Activated T-helper 1 cell treated with anti-CD3 and anti-CD28 coated beads, Interleukin-12 subunit alpha, Interleukin-12 subunit beta, Interleukin-2, Interleukin-4 antibody, amounts not matched to agents 30 ng/mL and 10 ng/mL and 1 ng/mL, durations not matched to agents 14 hours and 24 hours and 36 hours (primary cell): ENCODE measurements at places on chromosomes 2 and 18.

DNA sequence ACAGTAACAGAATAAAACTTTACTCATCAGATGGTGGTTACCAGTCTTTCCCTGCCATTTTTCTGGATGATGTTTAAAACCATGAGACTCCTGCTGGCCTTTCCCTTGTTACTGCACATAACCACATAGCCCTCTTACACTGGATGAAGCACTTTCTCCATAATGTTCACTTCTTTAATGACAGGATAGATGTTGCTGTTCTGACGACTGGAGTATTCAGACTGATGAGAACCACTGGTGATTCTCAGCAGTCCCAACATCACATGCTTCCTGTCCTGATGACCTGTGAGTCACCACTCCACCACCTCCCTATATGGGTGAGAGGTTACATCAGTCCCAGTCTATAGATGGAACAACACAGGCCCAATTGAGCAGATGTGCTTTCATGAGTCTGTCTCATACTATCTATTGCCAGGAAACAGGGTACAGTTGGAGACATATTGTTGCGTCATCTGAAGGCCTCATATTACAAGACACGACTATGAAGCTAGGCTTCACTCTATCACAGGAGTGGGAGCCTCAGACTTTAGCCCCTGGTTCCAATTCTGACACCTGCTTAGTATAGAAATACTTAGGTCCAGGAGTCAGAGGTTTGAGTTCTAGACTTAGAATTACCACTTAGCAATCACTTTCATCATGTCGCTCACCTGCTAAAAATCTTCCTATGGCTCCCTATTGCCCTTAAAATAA lies 145.7 kb upstream of the KLF7 start:
- DNase-seq = no peak

DNA sequence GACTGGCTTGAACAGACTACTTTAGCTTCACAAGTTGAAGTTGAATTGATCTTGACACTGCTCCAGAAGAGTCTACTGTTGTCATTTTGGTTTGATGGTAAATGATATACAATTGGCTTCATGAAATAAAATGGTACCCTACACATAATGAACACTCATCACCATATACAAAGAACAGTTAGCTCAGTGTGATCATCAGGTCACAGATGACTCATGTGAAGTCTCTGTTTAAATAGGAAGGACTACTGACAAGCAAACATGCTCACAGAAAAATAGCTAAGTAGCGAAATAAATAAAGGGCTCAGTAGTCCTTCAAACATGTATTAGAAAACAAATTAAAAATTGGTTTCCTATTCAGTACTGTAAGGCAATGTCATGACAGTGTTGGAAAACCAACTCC lies 96.2 kb downstream of the MEIS1 start:
- DNase-seq = no peak

DNA sequence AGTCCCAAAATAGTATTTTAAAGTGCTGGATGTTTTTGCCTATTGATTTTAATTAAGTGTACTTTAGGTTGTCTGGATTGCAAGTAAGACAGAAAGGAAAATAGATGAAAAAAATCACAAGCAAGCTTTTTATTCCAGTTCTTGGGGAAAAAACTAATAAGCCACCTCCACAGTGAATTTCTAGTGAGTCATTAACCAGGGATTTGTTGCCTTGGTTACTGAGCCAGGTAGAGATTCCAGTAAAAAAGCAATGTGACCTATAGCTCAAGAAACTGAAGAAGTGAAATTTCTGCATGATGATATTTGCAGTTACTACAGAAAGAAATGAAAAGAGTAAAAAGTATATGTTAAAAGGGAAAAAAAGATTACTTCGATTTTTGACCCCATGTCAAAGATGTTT lies 160.6 kb downstream of the METTL4 start:
- DNase-seq = no peak

DNA sequence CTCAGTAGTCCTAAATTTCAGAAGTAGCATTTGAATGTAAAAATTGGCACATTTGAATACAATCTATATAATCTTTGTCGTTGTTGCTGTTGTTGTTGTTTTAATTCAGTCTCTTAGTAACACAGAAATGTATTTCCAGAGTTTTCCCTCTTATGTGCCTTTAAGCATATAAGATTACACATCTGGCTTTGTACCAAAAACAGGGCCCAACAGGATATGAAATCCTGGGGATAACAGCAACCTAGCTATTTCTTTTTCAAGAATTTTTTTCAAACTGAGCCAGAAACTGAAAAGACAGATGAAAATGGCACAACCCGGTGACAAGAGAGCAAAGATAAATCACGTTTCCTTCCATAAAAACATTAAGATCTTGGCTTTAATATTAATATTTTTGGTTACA lies 906.7 kb downstream of the NRXN1 start:
- DNase-seq = no peak

DNA sequence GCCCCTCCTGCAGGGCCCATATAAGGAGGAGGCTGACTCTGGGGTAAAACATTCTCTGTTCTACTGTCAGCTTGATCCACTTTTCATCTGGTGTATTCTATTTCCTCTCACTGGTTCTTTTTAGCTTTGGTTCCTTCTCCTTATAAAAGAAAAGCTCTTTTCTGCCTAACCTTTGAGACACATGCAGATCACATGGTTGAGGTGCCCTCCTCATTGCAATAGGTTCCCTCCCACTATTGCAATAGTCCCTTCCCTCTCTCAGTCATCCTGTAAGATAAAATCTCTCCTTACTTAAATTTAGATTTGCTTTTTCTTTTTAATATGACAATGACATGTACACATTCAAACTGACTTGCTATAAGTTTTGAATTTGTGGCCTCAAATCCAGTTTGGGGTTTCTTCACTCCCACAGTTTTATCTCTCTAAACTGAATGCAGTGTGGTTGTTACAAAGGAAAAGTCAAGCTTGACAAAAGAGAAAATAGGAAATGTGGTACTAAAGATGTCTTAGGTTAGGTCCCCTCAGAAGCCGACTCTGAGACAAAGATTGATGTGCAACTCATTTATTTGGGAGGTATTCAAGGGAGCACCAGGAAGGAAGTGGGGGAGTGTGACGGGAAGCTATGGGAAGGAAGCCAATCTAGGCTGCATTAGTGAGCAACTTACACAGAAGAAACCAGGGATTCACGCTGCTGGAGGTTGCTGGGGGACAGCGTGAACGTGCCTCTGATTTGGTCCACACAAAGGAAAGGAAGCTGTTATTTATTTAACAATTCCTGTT lies 127.6 kb upstream of the LINC00305 start:
- no peak for DNase-seq

- DNase-seq = no peak
These were observed 133.3 kb downstream of the CAMKMT start for GRCh38 chr2:44495035-44495434.

DNA sequence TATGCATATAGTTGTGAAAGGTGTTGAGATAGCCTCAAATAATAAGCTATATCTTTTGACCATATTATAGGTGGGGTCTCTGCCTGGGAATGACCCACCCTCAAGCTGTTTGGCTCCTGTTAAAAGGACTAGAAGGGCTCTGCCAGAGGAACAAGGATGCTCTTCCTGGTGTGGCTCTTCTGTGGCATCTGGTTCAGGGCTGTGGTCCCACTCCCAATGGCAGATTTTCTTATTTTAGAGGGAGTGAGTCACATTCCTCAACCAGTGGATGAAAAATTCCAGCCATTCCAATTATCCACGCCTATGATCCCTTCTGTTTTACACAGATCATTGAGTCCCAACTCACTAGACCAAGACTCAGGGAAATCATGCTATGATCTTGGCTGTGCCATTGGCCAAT lies 119.9 kb downstream of the PARD3B start:
- no peak for DNase-seq

- no peak for DNase-seq
These were observed 1194.7 kb upstream of the CRIM1 start for GRCh38 chr2:35160871-35161270.

- DNase-seq = no peak
These were observed 732.4 kb downstream of the RNF144A start for GRCh38 chr2:7649461-7650228.

DNA sequence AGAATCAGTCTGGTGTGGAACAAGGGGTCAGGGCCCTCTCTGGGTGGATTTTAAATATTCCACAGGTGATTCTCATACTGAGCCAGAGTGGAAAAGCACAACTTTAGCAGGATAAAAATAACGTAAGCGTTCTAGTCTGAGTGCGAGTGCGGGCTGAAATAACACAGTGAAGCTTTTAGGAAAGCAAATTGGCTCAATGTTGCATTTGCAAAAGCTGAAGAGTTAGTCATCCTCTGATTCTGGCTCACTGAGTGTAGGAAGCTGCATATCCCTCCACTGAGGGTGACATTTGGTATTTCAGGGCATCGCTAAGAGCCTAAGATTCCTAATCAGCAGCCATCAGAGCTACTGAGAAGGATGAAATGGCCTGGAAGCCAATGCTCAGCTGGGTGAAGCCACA lies 134.7 kb downstream of the RIF1 start:
- no peak for DNase-seq

- DNase-seq = no peak
These were observed 63.1 kb downstream of the EHBP1 start for GRCh38 chr2:62768615-62769014.

- DNase-seq = no peak
These were observed 385.0 kb upstream of the TRIB2 start for GRCh38 chr2:12331698-12332097.

DNA sequence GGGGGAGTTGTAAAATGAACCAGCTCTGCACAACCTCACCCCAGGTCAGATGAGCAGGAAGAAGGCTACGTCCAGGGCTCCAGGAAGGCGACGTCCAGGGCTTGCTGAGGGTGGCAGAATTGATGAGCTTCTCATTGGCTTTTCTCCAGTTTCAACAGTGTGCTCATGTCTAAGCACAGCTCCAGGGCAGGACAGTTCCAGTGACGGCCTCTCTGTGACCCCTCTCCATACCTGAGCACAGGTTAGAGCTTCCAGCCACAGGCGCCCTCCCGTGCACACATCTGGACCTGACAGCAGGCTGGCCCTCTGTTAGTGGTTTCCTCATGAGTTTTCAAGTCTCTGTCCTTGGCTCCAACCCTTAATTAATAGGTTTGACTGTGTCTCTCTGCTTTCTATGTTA lies 327.6 kb downstream of the ZNF516 start:
- no peak for DNase-seq

DNA sequence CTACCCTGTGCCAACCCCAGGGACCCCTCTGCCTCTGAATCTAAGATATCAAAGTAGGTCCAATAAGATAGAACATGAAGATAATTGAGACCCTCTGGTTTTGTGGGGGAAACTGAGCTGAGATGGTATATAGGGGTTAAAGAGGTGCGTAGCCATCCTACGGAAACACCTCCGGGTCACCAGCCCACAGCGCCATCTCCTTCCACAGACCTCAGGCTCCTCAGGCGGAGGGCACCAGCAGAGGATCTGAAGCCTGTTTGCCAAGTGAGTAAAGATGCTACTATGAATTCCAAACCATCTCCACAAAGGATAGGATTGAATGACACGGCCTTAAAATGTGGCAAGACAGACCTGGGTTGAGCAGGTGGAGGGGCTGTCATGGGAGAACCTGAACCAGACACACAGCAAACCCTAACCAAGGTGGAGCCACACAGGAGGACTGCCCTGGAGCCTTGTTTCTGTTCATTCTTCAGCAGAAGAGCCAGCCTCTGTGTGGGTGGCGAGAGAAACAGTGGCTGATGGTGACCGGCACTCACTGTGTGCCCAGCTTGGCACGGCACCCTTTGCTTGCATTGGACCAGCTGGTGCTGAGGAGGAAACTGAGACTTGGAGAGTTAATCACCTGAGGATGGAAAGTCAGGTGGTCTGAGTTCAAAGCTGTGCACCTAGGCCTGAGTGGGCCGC lies 10.2 kb downstream of the GBX2 start:
- no peak for DNase-seq

GRCh38 chr18:46167971-46168370 lies 63.8 kb downstream of the HAUS1 start:
- peak; percentile 13 for DNase-seq

- no peak for DNase-seq
These were observed 24.4 kb downstream of the SERPINB4 start for GRCh38 chr18:63619661-63620060.

GRCh38 chr2:100317634-100318033 lies 4.7 kb downstream of the LONRF2 start:
- no peak for DNase-seq

GRCh38 chr2:238655974-238656722 lies 191.7 kb upstream of the TWIST2 start:
- no peak for DNase-seq

GRCh38 chr2:36562973-36563532 lies 34.9 kb downstream of the FEZ2 start:
- DNase-seq = no peak

DNA sequence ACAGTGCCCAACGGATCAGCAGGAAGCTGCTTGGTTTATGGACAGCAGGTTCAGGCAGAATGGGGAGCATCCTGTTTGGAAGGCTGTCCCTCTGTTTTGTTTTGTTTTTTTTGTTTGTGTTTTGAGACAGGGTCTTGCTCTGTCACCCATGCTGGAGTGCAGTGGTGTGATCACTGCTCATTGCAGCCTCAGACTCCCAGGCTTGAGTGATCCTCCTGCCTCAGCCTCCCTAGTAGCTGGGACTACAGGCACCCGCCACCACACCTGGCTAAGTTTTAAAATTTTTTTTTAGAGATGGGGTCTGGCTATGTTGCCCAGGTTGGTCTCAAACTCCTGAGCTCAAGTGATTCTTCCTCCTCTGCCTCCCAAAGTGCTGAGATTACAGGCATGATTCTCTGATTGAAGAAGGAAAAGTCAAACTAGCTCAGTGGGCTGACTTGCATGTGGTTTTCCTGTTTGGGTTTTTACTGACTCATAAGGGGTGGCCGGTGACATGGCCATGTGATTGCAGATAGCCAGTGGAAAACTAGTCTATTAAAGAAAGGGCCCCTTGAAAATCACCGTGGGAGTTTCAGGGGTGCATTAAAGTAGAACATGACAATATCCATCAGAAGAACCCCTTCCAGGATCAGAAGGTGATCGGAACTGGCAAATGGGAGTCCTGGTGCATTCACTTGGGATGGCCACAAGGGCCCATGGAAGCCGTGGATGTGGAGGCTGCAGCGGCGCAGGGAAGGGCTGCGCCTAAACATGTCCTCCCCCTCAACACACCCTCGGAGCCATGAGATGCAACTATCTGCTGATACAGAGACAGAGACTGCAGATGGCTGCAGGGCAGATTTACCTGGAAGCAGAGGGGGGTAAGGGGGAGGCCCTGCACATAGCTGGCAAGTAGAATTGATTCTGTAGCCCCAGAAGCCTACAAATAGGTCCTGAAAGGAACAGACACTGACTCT lies 26.5 kb downstream of the AQP12B start:
- DNase-seq = no peak

- DNase-seq = no peak
These were observed 40.5 kb downstream of the COLEC12 start for GRCh38 chr18:459814-460593.

DNA sequence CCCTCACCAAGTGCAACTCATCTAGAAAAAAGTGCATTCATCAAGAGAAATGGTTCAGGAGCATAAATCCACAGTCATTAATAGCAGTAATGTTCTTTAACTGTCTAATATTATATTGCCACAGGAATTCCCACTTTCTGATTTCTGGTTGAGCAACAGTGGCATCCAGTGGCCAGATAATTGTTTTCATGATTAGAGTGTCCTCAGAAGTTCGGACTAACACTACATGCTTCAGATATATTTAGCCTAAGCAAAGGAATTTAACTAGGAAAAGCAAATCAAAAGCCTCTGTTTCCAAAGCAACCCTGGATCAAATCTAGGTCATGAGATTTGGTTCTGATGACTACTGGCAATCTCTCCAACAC lies 9.8 kb upstream of the ERBB4 start:
- DNase-seq = no peak

- DNase-seq = no peak
These were observed 49.7 kb downstream of the SH3BP4 start for GRCh38 chr2:235001237-235002133.

- no peak for DNase-seq
These were observed 284.8 kb downstream of the MREG start for GRCh38 chr2:215728504-215729065.

GRCh38 chr2:236359426-236360045 lies 95.3 kb upstream of the ASB18 start:
- no peak for DNase-seq
